Activated CD8-positive, alpha-beta memory T cell treated with anti-CD3 and anti-CD28 coated beads, Interleukin-2, amount 50 U/mL, for 48 hours (primary cell): ENCODE measurements at places on chromosomes 11 and 22.

GRCh38 chr11:13761250-13761649 lies 92.8 kb downstream of the FAR1 start:
- DNase-seq = no peak

- no peak for DNase-seq
Observed at GRCh38 chr11:134577751-134578395, 165.8 kb upstream of the B3GAT1 start.

DNA sequence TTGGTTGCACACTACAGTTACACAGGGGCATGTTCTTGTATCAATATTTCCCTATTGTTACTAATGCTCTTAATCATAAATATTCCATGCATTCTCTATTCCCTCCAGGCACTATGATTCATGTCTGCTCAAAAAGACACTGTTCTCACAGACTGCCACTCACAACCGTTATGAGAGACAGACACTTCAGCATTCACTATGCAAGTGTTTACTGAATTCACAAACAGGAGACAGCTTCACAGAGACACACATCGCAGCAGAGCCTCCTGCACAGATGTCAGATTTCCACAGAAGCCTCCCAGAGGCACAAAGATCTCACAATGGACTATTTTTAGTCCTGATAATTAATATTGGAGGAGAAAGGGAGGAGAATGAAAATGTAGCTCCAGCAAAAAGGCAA lies 930.4 kb downstream of the OPCML start:
- DNase-seq = no peak

DNA sequence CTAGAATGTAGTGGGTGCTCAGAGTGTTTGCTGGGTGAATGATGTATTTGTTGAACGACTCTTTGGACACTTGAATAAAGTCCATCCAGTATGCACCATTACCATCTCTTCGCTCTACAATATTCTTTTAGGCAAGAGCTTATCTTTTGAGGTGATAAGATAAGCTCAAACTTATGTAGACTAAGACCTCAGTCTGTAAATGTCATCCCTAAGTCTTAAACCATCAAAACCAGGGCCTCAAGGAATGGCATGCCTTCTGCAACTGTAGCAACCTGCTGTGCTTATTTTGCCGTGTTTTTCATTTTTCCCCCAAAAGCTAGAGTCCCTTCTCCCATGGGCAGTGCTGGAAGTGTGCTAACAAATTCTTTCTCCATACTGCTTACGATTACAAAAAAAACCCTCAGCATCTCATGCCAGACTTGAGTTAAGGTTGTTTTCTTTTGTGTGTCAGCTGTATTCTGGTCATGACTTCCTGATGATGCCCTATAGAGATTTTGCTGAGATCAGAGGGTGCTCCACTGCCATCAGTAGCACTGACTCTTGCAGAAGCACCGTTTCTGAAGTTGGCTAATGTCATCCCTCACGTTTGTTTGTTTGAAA lies 27.8 kb downstream of the LIMK2 start:
- DNase-seq = no peak

- DNase-seq = no peak
Observed at GRCh38 chr11:66886671-66887221, 29.9 kb downstream of the LRFN4 start.
